Gastroesophageal sphincter (tissue), 4 donors: ENCODE measurements at places on chromosomes 13 and 19.

DNA sequence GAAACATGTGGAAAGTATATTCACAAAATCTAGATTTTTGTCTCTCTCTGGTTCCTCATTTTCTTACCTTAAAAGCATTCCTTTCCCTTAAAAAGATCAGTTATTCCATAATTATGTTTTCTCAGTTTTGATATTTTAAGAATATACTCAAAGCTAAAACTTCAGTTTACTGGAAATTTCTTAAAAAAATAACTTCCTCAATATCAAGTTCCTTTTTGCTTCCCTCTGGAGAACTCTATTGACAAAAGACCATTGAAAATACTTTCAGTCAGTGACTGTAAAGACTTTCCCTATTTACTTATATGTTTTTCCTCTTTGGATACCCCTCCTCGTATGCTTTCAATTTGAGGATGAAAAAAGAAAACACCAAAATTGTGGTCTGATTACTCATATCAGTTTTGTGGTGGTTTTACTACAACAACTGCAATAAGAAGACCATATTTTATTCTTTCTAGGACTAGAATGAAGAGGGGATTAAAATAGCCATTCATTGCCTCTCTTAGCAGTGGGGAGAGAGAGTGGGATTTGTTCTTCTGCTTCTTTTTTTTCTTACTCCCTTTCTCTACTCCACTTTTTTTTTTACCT lies 113.2 kb downstream of the ESD start:
- ATAC-seq = no peak

GRCh38 chr19:48290771-48291488 lies 21.0 kb downstream of the ZNF114 start:
- peak; percentile 92 for ATAC-seq

DNA sequence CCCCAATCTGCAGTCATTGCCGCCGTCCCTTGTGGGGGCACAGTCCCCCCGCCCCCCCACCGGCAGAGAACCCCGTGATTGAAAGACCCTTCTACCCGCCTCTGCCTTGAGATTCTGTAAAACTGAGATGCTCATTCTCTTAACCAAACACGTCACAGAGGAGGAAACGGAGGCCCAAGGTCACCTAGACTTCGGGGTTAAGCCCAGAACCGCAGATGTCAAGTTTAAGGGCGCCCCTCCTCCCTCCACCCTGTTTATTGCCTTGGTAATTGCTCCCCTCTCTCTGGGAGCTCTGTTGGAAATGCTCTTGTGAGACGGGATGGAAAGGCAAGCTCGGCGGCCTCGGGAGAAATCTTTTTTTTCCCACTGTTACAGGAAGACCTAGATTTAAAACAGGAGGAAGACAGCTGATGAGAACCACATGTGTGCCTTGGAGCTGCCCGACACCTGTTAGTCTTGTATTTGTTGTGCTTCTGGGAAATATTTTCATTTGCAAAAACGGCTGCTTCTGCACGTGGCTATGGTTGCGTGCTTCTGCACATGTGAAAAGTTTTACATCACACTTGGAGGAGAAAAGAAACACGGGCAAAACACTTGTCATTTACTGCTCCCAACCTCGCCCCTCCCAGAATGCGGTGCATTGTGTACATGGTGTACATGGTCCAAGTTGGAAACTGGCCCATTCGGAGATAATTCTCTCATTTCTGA lies 1.1 kb upstream of the MED26 start:
- peak; percentile 2 for ATAC-seq

GRCh38 chr19:16771618-16772017 lies 52.0 kb downstream of the NWD1 start:
- peak; percentile 73 for ATAC-seq

DNA sequence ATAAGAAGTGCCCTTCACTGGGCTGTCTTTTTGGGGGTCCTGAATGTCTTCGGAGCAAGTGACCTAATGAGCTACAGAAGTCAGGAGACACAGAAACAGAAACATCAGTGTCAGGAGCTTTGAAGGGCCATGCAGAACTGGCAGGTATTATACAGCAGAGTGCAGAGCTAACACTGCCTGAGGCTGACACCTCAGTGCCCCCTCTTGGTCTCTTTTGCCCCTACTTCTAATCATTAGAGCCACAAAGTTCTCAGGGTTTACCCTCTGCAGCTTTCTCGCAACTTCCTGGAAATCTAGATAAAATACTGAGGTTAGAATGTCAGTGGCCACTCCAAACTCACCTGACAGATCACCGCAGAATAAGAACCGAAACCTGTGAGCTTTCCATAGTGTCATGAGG lies 172.7 kb downstream of the B3GLCT start:
- no peak for ATAC-seq

GRCh38 chr19:3243819-3244700 lies 19.6 kb downstream of the CELF5 start:
- ATAC-seq = no peak

DNA sequence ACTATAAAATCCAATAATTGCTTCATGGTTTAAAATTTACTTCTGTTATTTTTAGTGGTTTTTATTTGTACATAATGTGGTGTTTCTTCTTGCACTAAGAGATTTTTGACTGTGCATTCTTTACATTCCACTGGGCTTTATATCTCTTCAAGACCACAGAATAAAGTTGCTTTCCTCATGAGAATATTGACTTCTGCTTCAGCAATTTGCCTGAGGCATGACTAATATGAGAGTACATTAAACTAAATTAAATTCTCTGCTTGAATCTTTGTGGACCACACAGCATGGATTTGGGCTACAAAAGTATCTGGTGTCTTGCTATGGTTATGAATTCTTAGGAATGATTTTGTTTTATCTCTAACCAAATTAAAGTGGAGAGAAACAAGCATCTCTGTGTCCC lies 1463.4 kb upstream of the PCDH20 start:
- no peak for ATAC-seq

- ATAC-seq = no peak
Observed at GRCh38 chr13:50071379-50071778, 56.1 kb downstream of the KCNRG start.

DNA sequence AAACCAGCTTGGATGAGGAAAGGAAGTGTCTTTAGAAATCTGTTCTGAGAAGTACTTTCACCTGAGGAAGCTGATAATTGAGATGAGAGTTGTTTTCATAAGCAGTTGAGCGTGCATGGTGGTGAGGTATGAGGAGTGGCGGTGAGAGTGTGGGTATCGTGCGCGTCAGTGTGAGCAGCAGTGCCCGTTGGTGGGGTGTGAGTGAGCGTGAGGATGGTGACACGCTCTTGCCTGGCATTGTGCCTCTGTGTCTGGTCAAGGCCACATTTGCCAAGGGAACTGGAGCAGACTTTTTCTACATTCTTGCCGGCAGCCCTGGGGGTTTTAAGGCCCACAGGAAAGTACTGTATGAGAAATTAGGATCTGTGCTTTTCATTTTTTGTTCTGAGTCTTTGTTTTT lies 36.5 kb upstream of the TEX29 start:
- no peak for ATAC-seq

DNA sequence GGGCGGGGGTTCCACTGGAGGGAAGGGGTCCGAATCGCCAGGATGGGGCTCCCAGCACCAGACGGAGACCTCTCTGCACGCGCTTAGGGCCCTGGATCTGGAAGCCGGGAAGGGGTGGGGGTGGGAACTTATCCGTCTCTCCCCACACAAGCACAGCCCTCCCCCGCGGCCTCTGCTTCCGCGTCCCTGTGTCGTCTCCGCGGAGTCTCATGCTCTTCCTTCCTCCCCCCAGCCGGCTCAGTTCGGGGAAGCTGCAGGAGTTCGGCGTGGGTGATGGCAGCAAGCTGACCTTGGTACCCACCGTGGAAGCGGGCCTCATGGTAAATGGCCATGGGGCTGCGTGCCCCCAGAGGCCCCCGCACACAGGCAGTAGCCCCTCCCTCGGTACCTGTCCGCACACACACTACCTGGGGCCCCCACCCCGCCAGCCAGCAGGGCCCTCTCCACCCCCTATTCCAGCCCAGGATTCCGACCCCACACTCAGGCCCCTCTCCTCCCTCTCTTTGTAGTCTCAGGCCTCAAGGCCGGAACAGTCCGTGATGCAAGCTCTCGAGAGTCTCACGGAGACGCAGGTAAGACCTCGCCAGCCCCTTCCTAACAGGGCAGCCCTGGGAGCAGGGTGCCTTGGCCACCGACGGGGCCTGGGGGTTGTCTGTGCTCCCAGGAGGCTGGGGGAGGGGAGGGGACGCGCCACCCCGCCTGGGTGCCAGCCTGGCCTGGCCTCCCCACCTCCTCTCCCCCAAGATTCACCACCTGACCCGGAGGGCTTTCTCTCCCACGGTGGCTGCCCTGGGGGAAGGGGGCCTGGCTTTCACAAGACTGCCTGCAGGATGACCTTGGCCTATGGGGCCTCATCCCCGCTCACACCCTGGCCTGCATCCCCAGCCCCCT lies 3.2 kb downstream of the MIDN start:
- no peak for ATAC-seq

DNA sequence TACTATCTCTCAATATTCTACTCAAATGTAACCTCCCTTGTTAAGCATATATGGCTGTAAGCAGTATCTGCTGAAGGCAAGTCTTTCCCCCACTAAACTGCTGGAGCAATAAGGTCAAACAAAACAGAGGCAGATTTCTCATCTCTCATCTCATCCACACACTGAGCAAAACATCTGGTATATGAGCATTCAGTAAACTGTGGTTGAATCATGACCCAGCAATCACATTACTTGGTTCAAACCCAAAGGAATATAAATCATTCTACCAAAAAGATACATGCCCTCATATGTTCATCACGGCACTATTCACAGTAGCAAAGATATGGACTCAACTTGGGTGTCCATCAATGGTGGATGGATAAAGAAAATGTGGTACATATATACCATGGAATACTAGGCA lies 344.4 kb downstream of the SUCLA2 start:
- ATAC-seq = no peak

- no peak for ATAC-seq
Observed at GRCh38 chr19:3507371-3508120, 1.4 kb downstream of the FZR1 start.

DNA sequence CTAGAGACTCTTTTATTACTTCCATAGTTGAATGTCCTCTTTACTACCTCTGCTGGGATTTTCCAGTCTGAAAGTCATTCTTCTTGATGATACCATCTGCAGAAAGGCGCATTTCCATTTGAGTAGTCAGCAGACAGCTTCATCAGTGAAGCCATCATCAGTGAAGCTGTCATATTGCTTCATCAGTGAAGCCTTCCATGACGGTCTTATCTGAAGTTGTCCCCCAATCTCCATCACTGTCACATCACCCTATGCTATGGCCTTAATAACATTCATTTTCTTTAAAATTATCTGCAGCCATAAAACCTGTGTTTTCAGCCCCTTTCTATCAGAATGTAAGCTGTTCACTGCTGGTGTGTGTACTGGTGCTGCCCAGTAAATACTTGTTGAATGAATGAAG lies 151.6 kb downstream of the B3GLCT start:
- no peak for ATAC-seq
